ENCODE measurements at places on chromosomes 16 and 17.
A peak's percentile ranks its signal among the peaks of the same experiment; 100 is the strongest.

DNA sequence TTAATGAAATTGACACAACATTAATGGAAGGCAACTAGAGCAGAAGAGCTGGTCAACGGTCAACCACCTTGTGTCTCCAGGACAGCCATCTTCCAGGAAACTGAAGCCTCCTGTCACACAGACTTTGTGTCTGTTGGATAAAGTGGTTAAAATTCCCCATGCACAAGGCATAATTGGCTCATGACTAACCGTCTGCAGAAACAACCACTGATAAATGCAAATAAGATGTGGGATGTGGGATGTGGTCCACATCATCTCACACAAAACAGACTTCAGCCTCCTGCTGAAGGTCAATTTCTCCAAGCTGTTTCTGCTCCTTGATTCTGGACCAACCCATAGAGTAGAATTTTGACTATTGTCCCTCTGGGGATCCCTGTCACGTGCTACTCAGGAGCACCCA is 26.9 kb upstream of the XYLT1 start:
- DNase-seq = no peak

DNA sequence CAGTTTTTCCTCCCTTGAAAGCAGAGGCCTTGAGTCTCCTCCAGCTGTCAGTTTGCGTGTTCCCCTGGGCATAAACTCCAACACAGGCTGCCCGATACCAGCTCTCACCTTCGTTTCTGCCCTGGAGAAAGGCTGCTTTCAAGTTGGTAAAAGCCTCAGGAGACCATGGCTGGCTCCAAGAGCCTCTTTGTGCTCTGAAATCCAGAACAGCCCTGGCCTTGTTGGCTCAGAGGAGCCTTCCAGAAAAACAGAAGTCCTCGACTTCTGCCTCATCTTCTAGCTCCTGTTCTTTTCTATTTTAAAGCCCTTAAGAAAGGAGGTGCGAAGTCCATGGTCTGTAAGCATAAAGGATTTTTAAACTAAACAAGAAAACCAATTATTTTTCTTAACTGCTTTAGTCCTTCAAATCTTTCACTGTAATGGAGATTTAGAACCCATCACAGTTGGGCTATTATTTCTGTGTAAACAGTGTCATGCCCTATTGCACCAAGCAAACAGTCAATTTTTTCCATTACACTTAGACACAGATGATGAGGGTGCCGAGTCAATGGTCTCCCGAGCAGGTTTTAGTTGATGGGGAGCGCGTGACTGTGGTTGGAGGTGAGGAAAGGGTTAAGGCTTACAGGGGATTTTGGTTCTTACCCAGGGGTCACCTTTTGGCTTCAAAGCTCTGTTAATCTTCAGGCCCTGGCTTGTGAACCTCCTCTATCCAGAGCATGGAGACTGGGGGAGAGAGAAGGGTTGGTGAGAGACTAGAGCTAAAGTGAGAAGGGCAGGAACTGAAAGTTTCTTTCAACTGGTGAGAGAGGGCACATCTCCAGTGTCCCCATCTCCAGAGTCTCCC is 212.8 kb downstream of the MSI2 start:
- DNase-seq = peak; percentile 70

DNA sequence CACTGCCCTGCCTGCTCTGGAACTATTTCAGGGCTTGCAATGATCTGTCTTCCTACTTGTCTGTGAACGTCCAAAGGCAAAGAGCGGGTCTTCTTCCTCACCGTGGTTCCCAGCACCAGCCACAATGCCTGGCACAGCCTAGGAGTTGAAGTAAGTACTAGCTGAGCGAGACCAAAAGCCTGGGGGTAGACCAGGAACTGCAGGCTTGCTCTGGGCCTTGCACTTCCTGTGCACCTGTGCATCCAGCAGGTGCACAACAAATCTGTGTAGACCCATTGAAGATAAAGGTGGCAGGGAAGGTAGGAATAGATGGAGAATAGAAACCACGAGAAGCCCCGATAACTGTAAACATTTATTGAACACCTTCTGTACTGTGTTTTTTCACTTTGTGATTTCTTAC is 4.6 kb downstream of the FAM171A2 start:
- DNase-seq = no peak

DNA sequence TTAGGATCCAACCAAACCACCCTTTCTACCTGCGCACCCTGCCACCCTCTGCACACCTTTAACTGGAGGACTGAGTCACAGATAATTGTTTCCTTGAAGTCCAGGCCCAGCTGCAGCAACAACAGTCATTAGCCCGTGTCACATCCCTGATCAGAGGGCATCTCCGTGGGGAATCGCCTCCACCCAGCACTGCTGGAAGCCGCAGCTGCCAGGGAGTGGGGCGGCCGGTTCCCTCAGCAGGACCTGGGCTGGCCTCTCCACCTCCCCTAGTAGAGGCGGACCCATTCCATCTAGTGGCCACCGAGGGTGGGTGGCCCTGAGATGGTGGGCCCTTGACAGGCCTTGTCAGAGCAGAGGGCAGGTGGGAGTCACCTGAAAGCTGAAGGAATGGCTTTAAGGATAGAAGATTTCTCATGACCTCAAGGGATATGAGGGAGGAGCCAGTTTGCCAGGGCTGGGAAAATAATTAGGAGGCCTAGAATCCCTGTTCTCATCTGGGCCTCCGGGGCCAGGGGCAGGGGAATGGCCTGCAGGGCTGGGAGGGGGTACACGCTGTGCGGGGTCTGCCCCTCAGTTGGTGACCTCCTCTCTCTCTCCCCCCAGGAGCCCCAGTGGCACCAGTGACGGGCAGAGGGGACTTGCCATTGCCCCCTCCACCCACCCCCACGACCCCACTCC is 6.2 kb downstream of the PRSS53 start:
- no peak for DNase-seq

DNA sequence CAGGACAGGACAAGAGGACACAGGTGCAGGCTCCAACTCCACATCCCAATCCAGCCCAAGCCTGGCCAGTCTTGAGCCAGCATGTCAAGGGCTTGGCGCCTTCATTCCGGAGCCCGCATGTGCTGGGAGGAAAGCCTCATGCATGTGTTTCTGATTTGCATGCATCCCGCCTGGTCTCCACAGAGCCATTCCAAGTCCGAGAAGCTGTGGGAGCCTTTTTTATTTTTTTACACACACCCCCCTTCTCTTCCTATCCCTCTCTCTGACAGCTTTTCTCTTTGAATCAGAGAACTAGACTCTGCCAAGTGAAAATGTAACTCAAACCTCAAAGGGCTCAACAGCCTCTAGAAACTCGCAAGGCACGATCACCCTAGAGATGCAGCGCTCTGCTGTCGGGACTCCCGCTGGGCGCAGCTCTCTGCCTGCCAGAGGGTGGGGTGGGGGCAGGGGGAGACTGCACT is 45.1 kb downstream of the NOG start:
- no peak for DNase-seq

- DNase-seq = no peak
These were observed 22.0 kb upstream of the NOG start for GRCh38 chr17:56571456-56571855.

- DNase-seq = no peak
These were observed 4.1 kb upstream of the FOXF1 start for GRCh38 chr16:86505899-86506864.

GRCh38 chr16:17309510-17309909 is 161.2 kb downstream of the XYLT1 start:
- DNase-seq = no peak

- no peak for DNase-seq
These were observed 220.4 kb upstream of the MYOCD start for GRCh38 chr17:12445331-12445730.

DNA sequence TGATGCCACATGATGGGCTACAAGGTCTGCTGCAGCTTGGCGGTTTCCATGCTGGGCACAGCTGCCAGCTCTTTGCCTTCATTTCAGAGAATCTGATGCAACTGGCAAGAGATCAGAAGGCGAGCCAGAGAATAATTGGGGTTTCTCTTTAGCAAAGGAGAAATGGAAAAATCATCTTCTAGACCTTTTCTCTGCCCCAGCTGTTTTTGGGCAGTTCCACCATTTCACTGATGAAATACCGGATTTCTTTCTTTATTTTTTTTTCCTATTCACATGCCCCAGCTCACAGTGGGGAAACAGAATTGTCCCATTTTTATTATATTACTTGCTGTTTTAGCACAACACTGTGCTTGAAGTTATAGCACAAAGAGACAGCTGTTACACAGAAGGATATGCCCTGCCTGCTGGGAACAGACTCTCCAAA is 439.3 kb upstream of the GOT2 start:
- DNase-seq = no peak

- no peak for DNase-seq
These were observed 292.0 kb upstream of the CCL2 start for GRCh38 chr17:33962857-33963655.

GRCh38 chr16:427250-427649 is 1.8 kb downstream of the RAB11FIP3 start:
- no peak for DNase-seq

DNA sequence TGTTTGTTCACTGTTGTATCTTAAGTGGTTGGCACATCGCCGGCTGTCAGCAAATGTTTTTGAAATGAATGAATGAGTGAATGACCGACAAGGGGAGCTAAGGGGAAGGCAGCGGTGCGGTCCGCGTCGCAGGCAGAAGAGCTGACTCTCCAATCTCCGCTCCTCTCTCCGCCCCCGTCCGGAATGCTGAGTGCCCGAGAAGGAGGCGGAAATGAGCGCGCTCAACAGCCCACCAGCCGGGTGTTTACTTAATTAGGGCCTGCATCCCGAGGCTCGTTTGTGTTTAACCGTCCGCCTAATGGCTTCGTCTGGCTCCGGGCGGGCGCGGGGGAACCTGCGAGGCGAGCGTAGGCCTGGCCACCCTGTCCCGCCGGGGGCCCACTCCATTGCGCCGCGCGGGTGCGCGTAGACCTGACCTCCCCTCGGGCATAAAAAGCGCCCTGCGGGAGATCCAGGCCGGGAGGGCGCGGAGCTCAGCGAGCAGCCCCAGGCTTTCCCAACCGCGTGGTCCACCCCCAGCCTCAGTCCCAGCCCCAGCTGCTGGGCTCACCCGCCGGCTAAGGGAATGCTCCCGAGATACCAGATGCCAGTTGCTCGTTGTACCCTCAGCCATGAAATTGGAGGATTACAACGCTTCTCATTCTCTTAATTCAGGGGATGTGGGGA is 2.5 kb upstream of the CDH3 start:
- DNase-seq = peak; percentile 8

- no peak for DNase-seq
These were observed 26.3 kb upstream of the METRNL start for GRCh38 chr17:83053021-83053681.

DNA sequence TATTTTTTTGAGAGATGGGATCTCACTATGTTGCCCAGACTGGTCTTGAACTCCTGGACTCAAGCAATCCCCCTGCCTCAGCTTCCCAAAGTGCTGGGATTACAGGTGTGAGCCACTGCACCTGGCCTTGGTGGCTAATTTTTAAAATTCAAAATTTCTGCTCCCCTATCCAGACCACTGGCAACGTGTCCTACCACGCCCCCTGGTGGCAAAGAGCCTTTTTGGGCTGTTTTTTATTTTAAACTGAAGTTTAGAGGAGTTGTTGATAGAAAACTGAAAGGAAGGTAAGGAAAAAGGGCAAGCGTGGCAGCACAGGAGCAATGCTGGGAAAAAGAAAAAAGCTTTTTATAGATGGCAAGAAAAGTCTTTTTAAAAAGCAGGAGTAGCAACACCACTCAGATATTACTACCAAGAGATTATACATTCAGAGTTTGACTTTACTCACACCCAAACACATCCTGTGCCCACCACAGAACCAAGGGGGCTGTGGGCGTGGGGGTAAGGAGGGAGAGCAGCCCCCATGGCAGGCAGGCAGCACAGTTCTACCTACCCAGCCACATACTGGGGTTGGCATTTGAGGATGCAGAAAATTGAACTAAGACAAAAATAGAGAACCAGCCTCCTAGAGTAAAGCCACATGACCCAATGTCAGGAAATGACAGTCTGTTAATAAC is 4.2 kb upstream of the MXRA7 start:
- DNase-seq = no peak

GRCh38 chr17:5864741-5865657 is 205.2 kb upstream of the WSCD1 start:
- no peak for DNase-seq

DNA sequence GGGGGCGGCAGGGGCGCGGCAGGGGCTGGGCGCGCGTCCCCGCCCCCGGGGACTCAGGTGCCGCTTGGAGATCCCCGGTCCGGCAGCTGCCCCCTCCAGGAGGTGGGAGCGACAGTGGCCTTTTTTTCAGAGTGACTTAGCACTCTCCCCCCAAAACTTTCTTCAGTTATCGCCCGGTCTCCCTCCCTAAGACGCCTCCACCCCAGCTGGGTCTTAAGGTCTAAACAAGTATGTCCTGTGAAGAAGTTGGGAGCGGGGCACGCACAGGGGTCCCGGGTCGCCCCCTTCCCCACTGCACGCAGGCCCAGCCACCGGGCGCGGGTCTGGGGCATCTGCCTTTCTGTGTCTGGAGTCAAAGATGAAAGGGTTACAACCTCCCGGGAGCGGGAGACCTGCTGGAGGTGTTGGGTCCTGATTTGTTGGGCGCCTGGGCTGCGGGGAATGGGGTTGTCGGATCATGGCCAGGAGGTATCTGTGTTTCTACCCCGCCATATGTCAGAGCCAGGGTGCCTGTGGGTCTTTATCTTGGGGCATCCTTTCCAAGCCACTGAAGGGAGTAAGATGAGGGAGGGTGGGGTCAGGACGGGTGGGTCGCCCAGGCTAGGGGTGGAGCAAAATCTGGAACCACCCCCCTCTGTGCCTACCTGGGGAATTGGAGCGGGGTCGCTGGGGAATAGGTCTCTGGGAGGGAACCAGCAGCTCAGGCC is 757 bp downstream of the FMNL1 start:
- no peak for DNase-seq

DNA sequence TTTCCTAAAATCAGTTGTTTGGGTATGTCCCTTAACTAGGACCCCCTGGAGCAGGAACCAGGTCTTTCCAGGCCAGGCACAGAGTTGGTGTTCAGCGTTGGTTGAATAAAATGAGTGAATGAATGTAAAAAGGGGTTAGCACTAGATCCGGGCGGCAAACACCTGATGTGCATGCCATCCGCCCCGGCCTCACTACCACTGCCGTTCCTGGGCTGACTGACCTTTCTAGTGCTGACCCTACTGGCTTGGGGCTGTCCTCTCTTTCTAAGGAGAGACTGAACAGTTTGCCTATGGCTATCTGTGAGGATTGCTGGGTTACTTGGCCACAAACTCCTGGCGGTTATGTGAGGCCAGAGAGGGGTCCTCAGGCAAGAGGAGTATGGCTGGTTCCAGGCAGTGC is 10.1 kb upstream of the PHF12 start:
- DNase-seq = no peak

- DNase-seq = no peak
These were observed 13.4 kb upstream of the PLLP start for GRCh38 chr16:57297856-57298255.
